ENCODE measurements at places on chromosomes 5 and 9. TPM values are rescaled to one million over a fixed set of nuclear protein-coding genes. Genes with fewer than 3 reads are reported as not detected.

Gene IFNA2
- total RNA-seq: not detected

Gene OR5C1
- total RNA-seq: not detected

Gene IFNA13
- total RNA-seq: not detected

Gene SMIM33
- not detected for total RNA-seq

Gene SLC34A1
- not detected for total RNA-seq

Gene SLC4A9
- not detected for total RNA-seq

Gene PCDHGA11
- total RNA-seq: 11.0 TPM

Gene DOK3
- 2.0 TPM for total RNA-seq

Gene SLCO6A1
- not detected for total RNA-seq

Gene RNF14
- 76.2 TPM for total RNA-seq

Gene SH2D3C
- total RNA-seq: 1.1 TPM

Gene HDHD3
- total RNA-seq: 2.9 TPM

Gene ANKRD20A1
- 0.12 TPM for total RNA-seq

Gene CAMLG
- total RNA-seq: 35.9 TPM

Gene ZNF618
- 14.4 TPM for total RNA-seq

Gene PDE8B
- total RNA-seq: 0.13 TPM

Gene LRRC14B
- not detected for total RNA-seq

Gene SIT1
- total RNA-seq: 0.25 TPM

Gene ARHGEF37
- total RNA-seq: 0.99 TPM

Gene SLC6A7
- total RNA-seq: not detected

Gene SHB
- total RNA-seq: 26.6 TPM

Gene RABGAP1
- 45.3 TPM for total RNA-seq

Gene ZNF462
- 5.2 TPM for total RNA-seq

Gene RHOBTB3
- 27.5 TPM for total RNA-seq

Gene PCDHGA9
- 5.7 TPM for total RNA-seq

Gene PCDHGC5
- total RNA-seq: 3.4 TPM

Gene LAMC3
- 0.12 TPM for total RNA-seq

Gene SPINK4
- not detected for total RNA-seq

Gene INSL4
- under 0.01 TPM for total RNA-seq

Gene AMBP
- total RNA-seq: 0.53 TPM

Gene RXFP3
- total RNA-seq: not detected

Measured in aortic smooth muscle cell (primary cell).